ENCODE measurements at places on chromosomes 2 and 18.
A peak's percentile ranks its signal among the peaks of the same experiment; 100 is the strongest.

DNA sequence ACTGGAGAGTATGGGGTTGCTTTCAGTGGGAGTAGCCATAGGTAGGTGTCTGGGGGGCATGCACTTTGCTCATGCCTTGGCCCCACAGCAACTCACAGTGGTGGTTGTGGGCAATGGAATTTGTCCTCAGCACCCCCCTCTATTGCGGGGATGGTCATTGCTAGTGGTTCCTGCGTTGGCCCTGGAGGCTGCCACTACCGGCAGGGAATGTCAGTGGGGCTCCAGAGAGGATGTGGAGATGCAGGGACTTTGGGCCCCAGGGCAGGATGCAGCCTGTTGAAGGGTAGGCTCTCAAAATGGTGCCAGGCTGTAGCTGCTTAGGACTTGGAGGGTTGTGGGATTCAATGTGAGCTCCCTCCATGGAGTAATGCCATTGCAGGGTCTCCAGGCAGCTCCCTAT lies 125.0 kb downstream of the XRCC5 start:
- no peak for DNase-seq

- DNase-seq, result no peak
Measured at GRCh38 chr18:64275593-64276300, 126.9 kb upstream of the LINC00305 start.

DNA sequence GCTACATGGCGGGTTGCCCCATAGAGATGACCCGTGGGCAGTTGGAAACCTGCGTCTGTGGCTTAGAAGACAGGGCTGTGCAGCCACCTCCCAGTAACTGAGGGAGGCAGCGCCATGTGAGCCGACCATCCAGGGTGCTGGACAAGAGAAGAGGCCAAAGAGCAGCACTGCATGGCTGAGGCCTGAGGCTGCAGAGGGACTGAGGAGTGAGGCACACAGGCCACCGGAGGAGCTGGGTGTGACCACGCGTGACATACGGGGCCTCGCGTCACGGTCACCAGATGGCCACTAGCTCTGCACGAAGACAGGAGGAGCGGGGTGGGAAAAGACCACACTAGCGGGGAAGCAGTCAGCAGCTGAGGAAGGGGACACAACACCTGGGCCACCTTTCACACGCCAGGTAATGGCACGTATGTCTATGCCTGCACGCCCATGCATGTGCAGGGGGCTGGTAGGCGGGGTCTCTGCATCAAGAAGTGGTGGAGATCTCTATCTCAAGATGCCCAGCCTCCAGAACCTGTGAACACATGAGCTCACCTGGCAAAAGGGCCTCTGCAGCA lies 61.4 kb downstream of the NDUFA10 start:
- DNase-seq, result no peak

DNA sequence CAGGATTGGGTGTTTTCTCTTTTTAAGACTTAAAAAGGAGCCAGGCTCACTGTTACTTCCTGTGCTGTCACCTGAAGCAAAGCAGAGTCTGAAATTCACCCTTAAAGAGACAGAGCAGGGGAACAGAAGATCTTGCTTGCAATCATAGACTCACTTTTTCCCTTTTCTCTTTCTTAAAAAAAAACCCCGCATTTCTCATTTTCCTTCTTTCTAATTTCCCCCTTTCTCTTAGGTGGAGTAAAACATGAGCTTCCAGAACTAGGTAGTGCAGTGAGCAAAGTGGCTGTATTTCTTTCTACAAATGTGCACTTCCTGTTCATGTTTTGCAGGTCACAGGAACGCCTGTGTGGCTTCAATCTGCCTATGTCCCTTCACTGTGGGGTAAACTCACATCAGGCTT lies 381.2 kb downstream of the LPIN1 start:
- DNase-seq, result no peak

- DNase-seq, result no peak
Measured at GRCh38 chr2:180660881-180661685, 319.3 kb upstream of the UBE2E3 start.

- DNase-seq, result no peak
Measured at GRCh38 chr2:191869178-191869577, 22.3 kb upstream of the CAVIN2 start.

GRCh38 chr2:88265352-88266303 lies 95.5 kb downstream of the THNSL2 start:
- DNase-seq, result no peak

DNA sequence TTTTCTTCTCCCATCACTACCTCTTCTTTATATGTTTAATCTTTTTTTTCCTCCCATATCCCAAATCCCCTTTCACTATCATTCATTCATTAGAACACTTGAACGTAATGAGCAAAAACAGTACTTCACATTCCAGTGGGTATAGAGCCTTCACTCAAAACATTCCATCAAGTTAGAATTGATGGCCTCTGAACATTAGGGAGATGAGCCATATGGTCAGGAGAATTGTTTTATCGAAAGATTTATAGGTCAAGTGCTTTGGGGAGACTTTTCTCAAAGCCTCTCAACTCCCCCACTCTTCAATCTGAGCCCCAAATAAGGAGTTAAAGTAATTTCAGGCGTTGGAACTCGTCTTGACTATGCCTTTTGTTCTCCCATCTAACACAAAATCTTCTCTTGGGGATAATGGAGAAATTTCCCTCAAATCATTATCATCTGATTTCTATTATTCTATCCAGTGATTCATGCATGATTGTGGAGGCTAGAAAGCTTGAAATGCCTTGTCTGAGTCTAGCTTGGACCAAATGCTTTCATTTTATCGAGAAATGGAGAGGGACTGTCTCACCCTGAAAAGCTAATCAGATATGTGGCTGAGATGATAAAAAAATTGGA lies 79.2 kb downstream of the KIAA2012 start:
- DNase-seq, result no peak

- no peak for DNase-seq
Measured at GRCh38 chr2:160141912-160142311, 58.2 kb downstream of the ITGB6 start.

- peak; percentile 11 for DNase-seq
Measured at GRCh38 chr2:195318440-195319111, 338.4 kb upstream of the SLC39A10 start.

- no peak for DNase-seq
Measured at GRCh38 chr18:53380063-53380639, 844.3 kb downstream of the MBD2 start.

DNA sequence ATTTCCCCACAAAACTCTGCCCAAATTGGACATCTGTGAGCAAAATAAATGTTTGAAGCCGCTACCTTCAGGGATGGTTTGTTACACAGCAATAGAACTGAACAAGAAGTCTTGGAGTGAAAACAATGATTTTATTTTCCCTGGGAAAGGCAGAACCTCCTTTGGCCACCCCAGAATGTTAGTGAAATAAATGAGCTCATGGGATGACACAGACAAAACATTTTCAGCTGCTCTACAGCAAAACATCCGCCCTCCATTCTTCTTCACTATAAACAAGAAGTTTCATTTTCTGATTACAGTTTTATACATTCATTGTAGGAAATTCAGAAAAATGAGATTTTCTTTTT lies 4.3 kb upstream of the EFHD1 start:
- DNase-seq, result no peak

DNA sequence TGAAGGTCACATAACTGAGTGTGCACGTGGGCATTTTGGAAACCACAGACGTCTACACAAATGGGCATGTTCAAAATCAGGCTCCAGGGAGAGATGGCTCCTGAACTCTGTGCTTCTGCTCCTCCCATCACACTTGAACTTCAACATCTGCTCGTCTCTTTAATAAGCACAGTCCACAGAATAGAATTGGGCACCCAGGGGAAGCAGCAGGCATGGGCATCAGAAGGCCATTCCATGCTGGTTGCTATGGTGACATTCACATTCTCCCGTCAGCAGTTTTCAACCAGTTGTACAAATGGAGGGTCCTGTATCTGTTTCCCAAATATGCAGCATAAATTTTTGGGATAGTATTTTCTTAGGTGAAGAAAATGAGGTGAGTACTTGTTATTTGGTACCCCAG lies 183.7 kb upstream of the COPS8 start:
- DNase-seq, result no peak

GRCh38 chr2:165568361-165568760 lies 98.9 kb downstream of the CSRNP3 start:
- no peak for DNase-seq

GRCh38 chr18:57278933-57279332 lies 73.4 kb upstream of the ST8SIA3 start:
- no peak for DNase-seq

- no peak for DNase-seq
Measured at GRCh38 chr18:39751161-39751560, 2185.6 kb upstream of the CELF4 start.
